ENCODE measurements at places on chromosomes 12 and 14.

GRCh38 chr12:10884086-10884725 is at the start of gene PRH1:
Gene PRH1, minus strand, starts transcription at chr12:10884255. Its CDS starts 38 bp downstream, at chr12:10884217.
- no peak for DNase-seq

DNA sequence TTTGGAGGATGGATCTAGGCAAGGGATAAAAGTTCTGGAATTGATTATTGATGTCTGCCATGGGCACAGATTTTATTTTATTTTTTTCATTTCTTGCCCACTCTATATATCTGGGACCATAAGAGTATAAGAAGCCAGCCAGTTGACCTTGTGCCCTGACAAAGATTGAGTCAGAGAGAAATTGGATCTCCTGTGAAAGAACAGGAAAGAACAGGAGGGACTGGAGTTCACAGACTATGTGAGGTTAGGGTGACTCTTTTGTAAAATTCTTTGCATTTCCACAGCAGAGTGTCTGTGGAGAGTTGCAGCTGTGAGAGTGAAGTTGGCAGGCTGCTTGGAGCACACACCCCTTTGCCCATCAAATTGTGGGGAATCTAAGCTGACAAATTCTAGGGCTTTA is 358.4 kb upstream of the TBX3 start:
- peak; percentile 7 for DNase-seq

- no peak for DNase-seq
These were observed 296.4 kb downstream of the DPF3 start for GRCh38 chr14:72597252-72598233.

DNA sequence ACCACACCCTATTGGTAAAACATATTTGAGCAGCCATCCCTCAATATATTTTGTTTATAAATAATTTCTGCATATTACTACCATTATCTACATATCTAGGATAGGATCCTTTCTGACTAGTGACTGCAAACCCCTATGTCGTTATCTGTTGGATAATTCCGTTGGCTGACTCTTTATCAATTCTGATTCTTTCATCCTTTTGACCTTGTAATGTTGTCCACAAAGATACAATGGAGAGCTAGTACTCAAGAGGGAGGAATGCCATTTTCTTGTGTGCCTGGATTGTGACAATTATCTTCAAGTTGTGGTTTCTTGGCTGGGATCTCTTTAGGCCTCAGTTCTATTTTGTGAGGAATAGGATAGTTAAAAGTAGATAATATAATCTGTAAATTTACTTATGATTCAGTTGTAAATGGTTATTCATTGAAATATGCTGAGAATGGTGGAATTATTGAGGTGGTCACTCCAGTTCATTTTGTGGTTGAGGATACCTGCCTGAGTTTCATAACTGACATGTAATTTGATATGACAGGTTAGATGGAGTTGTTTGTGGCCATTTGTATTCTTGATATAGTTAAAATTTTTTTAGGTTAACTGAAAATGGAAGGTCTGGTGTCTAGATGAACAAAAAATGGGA is 10.1 kb downstream of the CHST11 start:
- no peak for DNase-seq

DNA sequence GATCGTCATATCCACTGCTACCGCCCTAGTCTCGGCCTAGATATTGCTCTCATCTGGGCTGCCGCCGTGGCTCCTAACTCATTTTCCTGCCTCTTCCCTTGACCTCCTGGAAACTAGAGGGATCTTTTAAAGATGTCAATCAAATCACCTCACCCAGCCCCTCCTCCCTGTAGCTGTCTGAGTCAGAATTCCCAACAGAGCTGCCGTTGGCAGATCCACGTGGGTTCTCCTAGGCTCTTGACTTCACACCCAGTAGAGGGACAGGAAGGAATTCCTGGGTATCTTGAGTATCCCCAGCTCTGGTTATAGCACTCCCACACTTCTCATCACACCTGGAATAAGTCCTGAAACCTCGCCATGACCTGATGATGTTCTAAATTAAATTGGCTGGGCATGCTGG is 11.9 kb downstream of the TGFB3 start:
- no peak for DNase-seq

GRCh38 chr14:37436519-37436918 is 158.5 kb downstream of the FOXA1 start:
- DNase-seq: no peak

DNA sequence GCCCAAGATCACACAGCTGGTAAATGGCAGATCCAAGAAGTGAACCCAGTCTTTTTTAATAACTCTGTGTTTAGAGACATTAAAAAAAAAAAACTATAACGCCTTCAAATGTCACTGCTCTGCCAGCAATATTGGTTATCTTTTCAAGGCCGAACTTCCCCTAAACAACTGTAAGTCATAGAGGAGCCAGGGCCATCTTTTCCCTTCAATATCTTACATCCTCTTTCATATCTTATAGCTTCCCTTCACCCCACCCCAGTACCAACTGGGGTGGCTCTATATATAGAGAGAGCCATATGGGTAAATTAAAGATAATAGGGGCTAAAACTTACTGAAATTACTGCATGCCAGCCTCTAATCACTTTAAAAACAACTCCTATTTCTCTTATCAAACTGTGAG is 100.2 kb downstream of the STAB2 start:
- no peak for DNase-seq
